ENCODE measurements at places on chromosomes 12 and 14.
A peak's percentile ranks its signal among the peaks of the same experiment; 100 is the strongest.

DNA sequence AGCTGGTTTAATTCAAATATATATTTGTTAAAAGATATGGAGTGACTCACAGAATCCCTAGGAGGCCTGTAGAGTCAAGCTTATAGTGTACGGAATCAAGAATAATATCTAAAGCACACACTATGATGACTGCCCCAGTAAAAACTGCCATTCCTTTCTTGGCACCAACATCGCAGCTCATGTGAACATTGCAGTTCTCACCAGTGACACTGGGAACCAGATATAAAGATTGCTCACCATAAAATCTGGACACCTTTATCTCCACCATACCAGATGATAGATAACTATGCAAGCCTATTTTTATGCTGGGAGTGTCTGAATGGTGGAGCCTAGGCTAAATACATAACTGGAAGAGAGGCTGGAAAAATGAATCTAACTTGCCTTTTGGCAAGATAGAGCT, 463.9 kb upstream of the TBX3 start:
- DNase-seq: no peak

GRCh38 chr14:79044894-79045624, 874.9 kb downstream of the NRXN3 start:
- no peak for DNase-seq

DNA sequence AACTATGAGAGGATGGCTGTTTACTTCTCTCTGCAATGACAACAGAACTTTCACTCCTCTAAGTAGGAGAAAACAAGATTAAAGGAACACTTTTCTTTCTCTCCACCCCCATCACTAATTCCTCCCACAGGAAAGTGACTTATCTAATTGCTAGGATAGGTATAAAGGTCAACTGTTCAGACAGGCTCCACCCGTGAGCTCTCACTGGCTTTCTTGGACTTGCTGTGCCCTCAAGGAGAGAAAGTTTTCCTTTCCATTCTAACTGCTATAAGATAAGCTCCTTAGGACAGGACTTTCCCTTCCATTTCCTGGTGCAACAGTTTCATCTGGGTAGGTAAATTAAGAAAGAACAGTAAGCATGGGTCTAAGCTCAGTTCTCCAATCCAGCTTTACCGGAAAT, 4.8 kb downstream of the SLC41A2 start:
- no peak for DNase-seq

DNA sequence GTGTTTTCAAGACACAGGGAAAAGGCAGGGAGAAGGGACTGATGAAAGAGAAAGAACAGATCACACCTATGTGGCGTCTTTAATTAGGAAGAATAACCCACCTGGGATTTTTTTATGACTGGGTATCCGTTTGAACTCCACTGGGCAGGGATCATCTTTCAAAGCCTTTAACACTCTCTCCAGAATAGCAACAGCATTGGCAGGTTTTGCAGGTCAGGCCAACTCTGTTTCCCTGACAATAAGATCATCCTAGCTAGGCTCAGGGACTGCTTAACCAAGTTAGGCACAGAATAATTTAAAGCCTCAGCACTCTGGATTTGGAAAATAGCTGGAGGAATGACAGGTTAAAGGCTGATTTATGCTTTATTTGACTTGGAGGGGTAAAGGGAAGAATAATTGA, 117.6 kb downstream of the SUDS3 start:
- no peak for DNase-seq

DNA sequence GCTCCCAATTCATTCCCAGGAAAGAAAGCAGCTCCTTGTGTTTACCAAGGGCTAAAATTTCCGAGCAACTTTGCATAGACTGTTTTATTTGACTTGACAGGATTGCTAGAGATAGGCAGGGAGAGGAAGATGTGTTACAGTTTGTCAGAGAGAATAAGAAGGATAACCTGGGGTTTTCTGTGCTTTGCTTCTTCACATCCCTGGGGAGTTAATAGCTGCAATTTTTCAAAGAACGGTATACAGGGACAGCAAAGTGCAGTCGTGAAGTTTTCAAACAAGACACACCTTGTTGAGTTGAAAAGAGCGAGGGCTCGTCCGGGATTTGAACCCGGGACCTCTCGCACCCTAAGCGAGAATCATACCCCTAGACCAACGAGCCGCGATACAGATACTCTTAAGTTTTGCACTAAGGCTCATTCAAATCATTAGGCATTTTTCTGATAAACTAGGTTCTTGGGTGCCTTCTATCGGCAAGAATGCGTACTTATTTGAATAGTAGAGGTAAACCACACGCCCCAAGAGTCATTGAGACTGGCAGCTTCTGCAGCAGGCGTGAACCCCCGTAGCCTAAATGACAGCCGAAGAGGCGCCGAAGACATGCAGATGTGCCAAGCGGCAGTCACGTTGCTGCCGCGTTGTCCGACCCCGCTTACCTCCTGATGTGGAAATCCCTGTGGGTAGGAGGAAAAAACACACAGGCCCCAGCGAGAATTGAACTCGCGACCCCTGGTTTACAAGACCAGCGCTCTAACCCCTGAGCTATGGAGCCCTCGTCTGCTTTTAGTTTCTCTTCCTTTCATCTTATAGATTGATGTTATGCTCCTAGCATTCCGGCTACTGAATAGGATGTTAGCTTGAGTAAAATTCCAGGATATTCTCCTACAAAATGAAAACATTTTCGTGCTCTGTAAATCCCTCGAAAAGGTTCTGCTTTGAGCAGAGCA, 22.2 kb upstream of the RNASE12 start:
- peak; percentile 90 for DNase-seq

All from CD4-positive, alpha-beta T cell treated with Interleukin-4 for 1 hour (primary cell).